ENCODE measurements at places on chromosomes 16 and 17. TPM values are rescaled to one million over a fixed set of nuclear protein-coding genes. Genes with fewer than 3 reads are reported as not detected.
A peak's percentile ranks its signal among the peaks of the same experiment; 100 is the strongest.

PMM2 gene
- 28.5 TPM for total RNA-seq

PRAC2 gene
- total RNA-seq: not detected

TBC1D3B gene
- 2.2 TPM for total RNA-seq

ZNF200 gene
- 3.7 TPM for total RNA-seq

DNA sequence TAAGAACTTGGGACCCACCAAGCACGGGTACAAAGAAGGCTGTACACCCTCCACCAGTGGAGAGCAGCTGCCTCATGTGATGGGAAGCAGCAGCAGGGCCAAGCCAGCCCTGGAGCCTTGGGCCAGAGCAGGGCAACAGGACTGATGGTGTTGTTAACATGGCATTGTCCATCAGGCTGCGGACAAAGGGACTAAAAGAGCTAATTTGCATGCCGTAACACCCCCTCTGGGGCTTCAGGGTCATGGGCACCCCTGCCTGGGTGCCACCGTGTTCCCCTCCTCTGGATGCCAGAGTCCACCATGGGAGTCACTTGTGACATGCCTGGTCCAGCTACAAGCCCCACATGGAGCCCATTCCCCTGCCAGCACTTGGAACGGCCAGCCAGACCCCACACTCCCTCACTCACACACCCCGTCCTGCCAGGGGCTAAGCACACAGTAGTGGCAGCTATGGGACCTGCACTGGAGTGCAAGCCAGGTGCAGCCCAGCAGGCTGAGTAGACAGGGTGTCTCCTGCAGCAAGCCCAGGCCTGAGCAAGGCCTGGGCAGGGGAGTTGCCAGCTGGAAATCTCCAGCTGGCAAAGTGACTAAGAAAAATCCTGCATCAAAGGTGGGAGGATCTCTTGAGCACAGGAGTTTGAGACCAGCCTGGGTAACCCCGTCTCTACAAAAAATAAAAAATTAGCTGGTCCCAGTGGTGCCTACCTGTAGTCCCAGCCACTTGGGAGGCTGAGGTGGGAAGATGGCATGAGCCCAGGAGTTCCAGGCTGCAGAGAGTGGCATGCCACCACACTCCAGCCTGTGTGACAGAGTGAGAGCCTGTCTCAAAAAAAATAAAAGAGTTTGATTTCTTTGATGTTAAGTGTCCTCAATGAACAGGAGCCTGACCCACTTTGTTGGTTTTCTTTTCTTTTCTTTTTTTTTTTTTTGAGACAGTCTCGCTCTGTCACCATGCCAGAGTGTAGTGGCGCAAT is 33.7 kb downstream of the NOL11 start:
- no peak overlapping the region for H3K27ac ChIP-seq
- no peaks in the 10 kb centered on the region for H3K4me1 ChIP-seq
- DNase-seq: no peak
- H3K27me3 ChIP-seq: no peaks in the 10 kb centered on the region
- H3K36me3 ChIP-seq: peaks cover 5% of the 10 kb centered on the region

GRCh38 chr17:43914451-43914850 is 7.1 kb upstream of the MPP2 start:
- H3K27me3 ChIP-seq: no peaks in the 10 kb centered on the region
- no peaks in the 10 kb centered on the region for H3K36me3 ChIP-seq
- no peak overlapping the region for H3K4me3 ChIP-seq
- no peaks in the 10 kb centered on the region for H3K4me1 ChIP-seq
- no peak for DNase-seq
- no peak overlapping the region for H3K27ac ChIP-seq

GRCh38 chr17:82754297-82755208 is 2.7 kb downstream of the TBCD start:
- H3K4me1 ChIP-seq: peaks cover 4% of the 10 kb centered on the region
- no peak overlapping the region for H3K27ac ChIP-seq
- H3K4me3 ChIP-seq: no peak overlapping the region
- no peaks in the 10 kb centered on the region for H3K36me3 ChIP-seq
- no peaks in the 10 kb centered on the region for H3K27me3 ChIP-seq
- no peak for DNase-seq

- no peak overlapping the region for H3K27ac ChIP-seq
- no peaks in the 10 kb centered on the region for H3K27me3 ChIP-seq
- no peaks in the 10 kb centered on the region for H3K4me1 ChIP-seq
- no peak overlapping the region for H3K4me3 ChIP-seq
- H3K36me3 ChIP-seq: no peaks in the 10 kb centered on the region
Observed at GRCh38 chr16:79607587-79607986, 7.0 kb upstream of the MAF start.

- H3K27ac ChIP-seq: no peak overlapping the region
- H3K4me1 ChIP-seq: no peaks in the 10 kb centered on the region
- H3K36me3 ChIP-seq: no peaks in the 10 kb centered on the region
Observed at GRCh38 chr16:12147681-12148080, 171.1 kb downstream of the SNX29 start.

- H3K4me1 ChIP-seq: peaks cover 8% of the 10 kb centered on the region
- no peak overlapping the region for H3K27ac ChIP-seq
- DNase-seq: no peak
- H3K27me3 ChIP-seq: no peaks in the 10 kb centered on the region
- H3K4me3 ChIP-seq: peak overlapping the region; percentile 90
- H3K36me3 ChIP-seq: peaks cover 5% of the 10 kb centered on the region
Observed at GRCh38 chr17:68513932-68514331, 1.7 kb downstream of the PRKAR1A start.

DNA sequence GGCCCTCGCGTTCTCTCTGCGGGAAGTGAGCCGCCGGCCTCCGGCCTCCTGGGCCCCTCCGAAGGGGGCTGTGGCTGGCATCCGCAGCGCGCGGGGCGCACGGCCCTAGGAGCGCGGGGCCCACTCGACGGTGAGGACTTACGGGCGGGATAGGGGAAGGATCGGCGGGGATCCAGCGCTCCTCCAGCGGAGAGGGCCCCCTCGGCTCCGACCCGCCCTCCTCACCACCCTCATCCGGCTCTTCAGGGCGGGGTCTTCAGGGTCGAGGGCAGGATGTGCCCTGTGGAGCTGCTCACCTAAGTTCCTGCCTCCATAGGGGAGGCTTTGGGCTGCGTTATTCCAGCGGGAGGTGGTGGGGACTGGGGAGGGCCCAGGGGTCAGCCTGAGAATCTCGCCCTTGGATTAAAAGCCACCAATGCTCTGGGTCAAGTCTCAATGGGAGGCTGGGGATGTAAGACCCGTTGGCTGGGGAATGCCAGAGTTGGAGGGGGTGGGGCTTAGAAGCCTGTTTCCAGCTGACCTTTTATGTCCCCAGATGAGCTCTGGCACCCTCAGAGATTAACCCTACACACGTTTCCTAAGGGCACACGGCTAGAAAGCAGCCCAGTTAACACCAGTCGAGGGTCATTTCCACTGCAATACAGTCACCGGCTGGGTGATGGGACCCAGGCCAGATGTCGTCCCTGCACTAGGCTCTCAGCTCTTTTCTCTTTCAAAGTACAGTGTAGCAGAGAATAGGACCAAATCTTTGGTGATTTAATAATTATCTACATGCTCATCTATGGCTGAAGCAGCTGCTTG is 13.4 kb downstream of the TBX2 start:
- no peak for DNase-seq
- H3K27ac ChIP-seq: no peak overlapping the region
- peak overlapping the region; percentile 63 for H3K4me3 ChIP-seq
- no peaks in the 10 kb centered on the region for H3K36me3 ChIP-seq
- no peaks in the 10 kb centered on the region for H3K4me1 ChIP-seq

DNA sequence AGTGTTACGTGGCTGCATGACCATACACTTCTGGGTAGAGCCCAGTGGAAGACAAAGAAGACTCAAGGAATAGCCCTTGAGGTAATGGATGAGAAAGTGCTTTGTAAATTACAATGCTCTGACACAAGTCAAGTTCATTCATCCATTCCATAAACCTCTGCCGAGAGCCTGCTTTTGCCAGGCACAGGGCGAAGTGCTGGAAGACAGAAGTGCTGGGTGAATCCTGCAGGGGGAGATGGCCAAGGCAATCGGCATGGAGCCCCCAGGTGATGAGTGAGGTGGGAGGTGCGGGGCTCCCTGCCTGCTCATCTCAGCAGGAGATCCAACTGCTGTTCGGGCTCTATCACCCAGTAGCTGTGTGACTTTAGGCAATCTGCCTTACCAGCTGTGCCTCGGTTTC is 2.8 kb upstream of the SOCS3 start:
- H3K27ac ChIP-seq: no peak overlapping the region
- no peaks in the 10 kb centered on the region for H3K36me3 ChIP-seq
- H3K4me1 ChIP-seq: no peaks in the 10 kb centered on the region
- no peak for DNase-seq

DNA sequence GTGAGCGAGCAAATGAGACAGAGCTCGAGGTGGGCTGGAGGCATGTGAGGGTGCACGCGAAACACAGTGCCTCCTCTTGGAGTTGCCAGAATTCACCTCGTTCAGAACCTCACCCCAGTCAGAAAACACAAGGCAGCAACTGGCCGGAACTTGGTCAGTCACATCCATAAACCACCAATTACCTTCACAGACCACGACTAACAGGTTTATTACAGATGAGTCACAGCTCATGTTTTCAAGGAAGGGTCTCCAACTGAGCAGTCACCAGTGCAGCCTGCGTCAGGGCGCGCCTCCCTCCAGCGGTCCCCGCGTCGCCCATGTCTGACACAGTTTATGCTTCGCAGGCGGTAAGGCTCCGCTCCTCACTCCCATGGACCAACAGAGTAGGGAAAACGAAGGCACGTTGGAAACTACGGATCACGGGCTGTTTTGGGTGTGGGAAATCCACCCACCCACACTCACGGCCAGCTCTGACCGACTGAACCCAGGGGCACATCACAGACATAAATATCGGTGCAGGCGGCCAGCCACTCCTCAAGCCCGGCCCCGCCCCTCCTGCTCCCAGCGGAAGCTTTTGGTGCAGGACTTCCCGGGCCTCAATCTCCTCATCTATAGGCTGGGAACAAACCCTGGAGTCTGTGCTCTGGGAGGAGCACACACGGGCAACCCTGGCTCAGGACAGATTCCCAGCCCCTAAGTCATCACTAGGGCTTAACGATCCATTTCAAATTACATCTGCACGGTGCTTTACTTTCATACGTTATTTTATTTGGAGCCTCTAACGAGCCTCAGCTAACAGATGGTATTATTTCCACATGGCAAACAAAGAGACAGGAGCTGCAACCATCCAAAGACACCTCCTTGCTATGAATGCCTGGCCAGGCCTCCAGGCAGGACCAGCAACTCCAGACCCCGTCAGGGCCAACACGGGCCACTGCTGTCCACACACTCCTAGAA is 126.3 kb downstream of the ZNF778 start:
- peaks cover 29% of the 10 kb centered on the region for H3K4me1 ChIP-seq
- peak overlapping the region; percentile 74 for H3K27ac ChIP-seq
- no peaks in the 10 kb centered on the region for H3K27me3 ChIP-seq
- no peak overlapping the region for H3K4me3 ChIP-seq

DNA sequence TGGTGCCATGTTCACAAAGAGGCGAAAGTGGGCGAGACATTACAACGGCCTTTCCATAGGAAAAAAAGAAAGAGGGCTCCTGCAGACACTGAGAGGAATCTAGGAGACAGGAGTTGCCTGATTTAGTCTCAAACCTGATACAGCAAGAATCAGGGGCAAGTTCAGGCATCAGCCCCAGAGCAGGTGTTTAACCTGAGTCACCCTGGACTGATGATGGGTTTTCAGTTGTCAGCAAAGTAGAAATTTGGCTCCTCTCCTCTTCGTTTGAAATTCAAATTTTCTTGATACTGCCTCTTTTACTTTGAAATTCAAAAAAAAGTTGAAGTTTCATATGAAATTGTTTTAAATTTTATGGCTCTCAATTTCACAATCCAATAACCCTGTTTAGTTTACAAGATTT is 189.5 kb downstream of the ABCC12 start:
- H3K4me1 ChIP-seq: no peaks in the 10 kb centered on the region
- no peak for DNase-seq
- no peak overlapping the region for H3K27ac ChIP-seq
- no peak overlapping the region for H3K4me3 ChIP-seq
- no peaks in the 10 kb centered on the region for H3K36me3 ChIP-seq

GRCh38 chr16:87311387-87311786 is 5.8 kb downstream of the C16orf95 start:
- no peak overlapping the region for H3K4me3 ChIP-seq
- H3K4me1 ChIP-seq: no peaks in the 10 kb centered on the region
- no peak for DNase-seq
- no peaks in the 10 kb centered on the region for H3K36me3 ChIP-seq
- no peaks in the 10 kb centered on the region for H3K27me3 ChIP-seq

DNA sequence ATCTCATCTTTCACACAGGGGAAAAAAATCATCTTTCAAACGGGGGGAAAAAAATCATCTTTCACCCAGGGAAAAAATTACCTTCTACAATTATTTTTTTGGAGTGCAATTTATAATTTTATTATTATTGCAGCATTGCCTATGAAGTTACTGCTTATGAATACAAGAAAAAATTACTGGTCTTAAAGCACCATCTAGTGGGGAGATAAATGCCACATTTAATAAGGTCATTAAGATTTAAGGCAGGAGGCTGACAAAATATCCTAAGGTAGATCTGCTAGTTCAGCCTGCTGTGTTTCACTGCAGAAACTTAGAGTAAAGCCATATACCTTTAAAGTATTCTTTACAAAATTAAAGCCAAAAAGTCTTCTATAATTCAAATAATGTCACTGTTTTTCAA is 13.7 kb downstream of the SHCBP1 start:
- H3K4me1 ChIP-seq: no peaks in the 10 kb centered on the region
- H3K36me3 ChIP-seq: no peaks in the 10 kb centered on the region
- no peaks in the 10 kb centered on the region for H3K27me3 ChIP-seq
- no peak for DNase-seq
- no peak overlapping the region for H3K4me3 ChIP-seq

- peak; percentile 39 for DNase-seq
- peaks cover 9% of the 10 kb centered on the region for H3K4me1 ChIP-seq
- no peaks in the 10 kb centered on the region for H3K36me3 ChIP-seq
Observed at GRCh38 chr17:27323538-27324215, 29.8 kb downstream of the WSB1 start.

DNA sequence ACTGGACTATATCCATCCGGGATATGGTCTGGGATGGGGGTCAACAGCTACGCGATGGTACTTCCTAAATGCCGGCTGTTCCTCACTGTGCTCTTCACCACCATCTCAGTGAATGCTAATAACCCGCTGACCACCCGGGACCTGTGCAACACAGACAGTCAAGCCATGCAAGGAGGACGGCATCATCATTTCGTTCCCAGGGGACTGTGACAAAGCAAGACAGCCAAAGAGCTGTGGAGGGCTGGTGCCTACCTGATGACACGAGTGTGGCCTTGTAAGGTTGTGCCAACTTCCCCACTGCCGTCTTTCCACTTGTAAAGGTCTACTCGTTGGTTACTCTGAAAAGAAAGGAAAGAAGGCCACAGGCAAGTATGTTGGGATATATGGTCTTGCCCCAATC is 33.7 kb downstream of the WDR59 start:
- no peak overlapping the region for H3K27ac ChIP-seq
- no peak overlapping the region for H3K4me3 ChIP-seq
- DNase-seq: no peak

All from pancreas (tissue), 10 donors.